ENCODE measurements at places on chromosomes 11 and 22.

GRCh38 chr11:80414181-80415165 lies 973.6 kb upstream of the TENM4 start:
- DNase-seq, result no peak

DNA sequence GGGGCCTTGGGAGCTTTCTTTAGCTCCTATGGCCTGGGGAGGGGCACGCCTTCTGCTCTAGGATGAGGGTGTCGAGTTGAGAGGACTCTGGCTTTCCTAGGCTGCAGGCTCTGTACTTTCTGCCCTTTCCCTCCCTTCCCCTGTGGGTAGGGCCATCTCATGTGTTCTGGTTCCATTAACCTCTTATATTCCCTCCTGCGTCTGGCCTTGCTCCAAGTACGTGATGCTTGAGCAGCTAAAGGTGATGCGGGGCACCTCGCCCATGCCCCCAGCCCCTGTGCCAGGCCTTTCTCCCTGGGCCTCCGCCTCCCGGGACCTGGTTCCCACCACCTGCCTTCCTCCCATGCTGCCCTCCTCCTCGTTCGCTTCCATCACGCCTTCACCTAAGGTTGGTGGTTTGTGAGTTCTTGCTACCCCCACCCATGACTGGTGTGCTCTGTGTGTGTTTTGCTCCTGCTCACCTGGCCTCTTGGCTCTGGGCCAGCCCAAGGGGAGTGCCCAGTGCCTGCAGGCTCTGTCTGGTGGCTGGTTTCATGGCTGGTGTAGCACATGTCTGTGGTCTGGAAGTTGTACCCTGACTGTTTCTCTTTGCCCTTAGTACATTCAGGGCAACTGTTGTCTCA lies 34.1 kb downstream of the PHLDB1 start:
- no peak for DNase-seq

- DNase-seq, result no peak
Measured at GRCh38 chr22:35601743-35602615, 15.2 kb downstream of the MB start.

- DNase-seq, result no peak
Measured at GRCh38 chr11:44304091-44305025, 5.6 kb downstream of the ALX4 start.

DNA sequence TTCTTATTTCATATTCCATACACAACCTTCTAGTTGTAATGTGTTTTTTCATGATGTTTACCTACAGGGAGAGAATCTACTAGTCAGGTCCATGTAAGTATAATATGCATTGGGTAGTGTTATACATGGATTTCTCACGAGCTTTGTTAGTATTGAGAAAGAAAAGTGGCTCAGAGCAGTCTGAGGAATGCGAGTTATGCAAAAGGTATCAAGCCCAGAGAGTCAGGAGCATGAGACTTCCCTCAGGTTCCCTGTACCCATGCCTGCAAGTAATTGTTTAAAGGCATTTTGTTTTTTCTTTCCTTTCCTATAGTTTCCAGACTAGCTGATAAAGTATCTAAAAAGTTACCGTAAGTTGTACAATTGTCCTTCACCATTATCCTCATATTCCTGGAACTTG lies 66.1 kb downstream of the STK33 start:
- no peak for DNase-seq

GRCh38 chr11:64747961-64748665 lies 4.2 kb upstream of the RASGRP2 start:
- DNase-seq, result no peak

DNA sequence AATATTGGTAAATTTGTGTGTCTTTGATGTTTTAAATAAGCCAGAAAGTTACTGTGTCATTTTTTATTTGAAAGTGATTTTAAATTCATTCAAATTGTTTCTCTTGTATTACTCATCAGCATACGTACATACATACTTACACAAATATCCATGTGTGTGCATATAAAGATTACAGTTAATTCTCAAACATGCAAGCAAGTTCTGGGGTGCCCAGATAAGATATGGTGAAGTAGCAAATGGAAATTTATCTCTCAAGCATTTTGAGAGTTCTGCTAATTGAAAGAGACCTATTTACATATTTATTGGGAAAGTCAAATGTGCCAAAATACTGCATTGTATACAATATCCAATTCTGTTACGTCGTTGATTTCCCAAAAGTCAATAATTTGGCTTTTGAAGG lies 1024.0 kb upstream of the CNTN5 start:
- no peak for DNase-seq

DNA sequence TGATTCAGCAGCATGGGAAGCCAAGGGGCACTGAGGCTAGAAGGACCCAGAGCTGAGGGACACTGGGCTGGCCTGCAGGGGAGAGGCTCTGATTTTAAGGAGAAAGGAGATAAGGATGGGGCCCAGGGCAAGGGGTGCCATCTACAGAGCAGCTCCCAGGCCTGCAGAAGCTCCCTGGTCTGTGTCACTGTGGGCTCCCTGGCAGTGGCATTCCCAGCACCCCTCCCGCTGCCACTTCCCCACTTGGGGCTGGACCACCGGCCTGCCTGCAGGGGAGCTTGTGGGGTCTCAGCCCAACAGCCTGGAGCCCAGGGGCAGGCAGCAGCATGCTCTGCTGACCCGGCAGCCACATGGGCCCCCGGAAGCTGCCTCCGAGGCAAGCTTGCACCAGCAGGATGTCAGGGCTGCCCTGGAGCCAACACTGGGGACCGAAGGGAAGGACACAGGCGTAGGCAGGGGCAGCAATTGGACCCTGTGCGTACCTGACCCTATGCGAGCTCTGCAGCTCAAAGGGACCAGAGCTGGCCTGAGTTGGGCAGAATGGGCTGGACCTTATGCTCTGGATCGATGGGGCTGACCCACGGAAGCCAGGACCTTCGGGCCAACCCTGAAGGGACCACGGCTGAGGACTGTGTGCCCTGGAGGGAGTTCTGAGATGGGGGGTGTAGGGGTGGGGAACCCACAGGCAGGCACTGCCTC lies 35.4 kb upstream of the WNT7B start:
- no peak for DNase-seq

- DNase-seq, result no peak
Measured at GRCh38 chr11:73961321-73961720, 10.5 kb downstream of the DNAJB13 start.

- DNase-seq, result no peak
Measured at GRCh38 chr11:46529095-46529905, 64.5 kb downstream of the AMBRA1 start.

DNA sequence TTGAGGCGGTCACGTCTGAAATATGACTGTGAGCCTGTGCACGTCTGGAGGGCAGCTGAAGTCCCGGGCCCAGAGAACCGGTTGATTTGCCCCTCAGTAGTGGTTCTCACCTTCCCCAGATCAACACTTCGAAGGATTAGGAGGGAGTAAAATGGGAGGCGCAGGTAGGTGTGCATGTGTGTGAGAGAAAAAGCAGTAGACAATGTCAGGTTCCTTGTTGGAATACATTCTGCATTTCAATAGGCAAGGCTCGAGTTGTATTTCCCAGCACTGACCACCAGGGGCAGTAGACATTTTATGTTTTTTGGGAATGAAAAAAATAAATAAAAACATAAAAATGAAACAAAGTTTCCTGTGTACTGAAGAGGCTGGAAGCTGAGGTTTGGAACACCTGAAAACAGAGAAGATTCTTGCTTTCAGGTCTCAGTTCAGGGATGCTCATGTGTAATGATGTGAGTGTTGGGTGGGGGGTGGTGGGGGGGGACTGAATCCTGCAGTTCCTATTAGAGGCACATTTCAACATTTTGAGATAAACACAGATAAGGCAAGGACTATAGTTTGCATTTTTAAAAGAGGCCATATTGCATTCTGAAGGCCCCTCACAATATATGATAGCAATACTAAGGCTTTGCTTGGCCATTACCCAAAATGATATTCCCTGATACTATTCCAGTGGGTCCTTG lies 333.9 kb downstream of the CADM1 start:
- no peak for DNase-seq

DNA sequence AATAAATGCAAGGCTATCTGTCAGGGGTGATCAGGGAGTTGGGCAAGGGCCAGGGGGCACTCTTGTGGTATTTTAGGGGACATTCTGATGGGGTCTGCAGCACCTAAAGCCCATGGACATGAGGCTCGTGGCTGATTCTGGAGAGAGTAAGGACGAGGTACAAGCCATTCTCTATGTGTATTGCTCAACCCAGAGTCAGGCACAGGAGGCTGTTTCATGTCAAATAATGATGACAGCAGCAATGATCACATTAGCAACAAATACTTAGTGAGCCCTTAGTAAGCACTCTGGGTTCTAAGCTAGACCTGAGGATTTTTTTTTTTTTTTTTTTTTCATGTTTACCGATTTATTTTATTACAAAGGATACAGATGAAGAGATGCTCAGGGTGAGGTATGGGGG lies 83.5 kb upstream of the THY1 start:
- no peak for DNase-seq

GRCh38 chr11:74783241-74783871 lies 34.7 kb downstream of the RNF169 start:
- DNase-seq, result no peak

- DNase-seq, result no peak
Measured at GRCh38 chr11:87300640-87301380, 263.1 kb downstream of the TMEM135 start.

GRCh38 chr11:58628446-58628845 lies 6.0 kb downstream of the CNTF start:
- DNase-seq, result no peak

DNA sequence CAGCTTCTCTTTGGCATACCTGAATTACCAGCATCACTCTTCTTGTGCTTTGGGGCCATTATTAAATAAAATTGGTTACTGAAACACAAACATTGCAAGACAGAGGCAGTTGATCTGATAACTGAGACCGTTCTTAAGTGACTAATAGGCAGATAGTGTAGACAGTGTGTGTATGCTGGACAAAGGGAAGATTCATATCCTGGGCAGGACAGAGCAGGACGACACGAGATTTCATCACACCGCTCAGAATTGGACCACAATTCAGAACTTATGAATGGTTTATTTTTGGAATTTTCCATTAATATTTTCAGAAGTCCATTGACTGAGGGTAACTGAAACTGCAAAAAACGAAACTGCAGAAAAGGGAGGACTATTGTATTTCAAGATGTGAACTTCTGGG lies 68.6 kb downstream of the LDLRAD3 start:
- no peak for DNase-seq
